Stimulated activated CD4-positive, alpha-beta T cell treated with anti-CD3 and anti-CD28 coated beads, Interleukin-2, amount 100 ng/mL, for 24 hours (primary cell): ENCODE measurements at places on chromosomes 6 and 20.

GRCh38 chr6:109456710-109457561 lies 1.4 kb upstream of the MICAL1 start:
- DNase-seq: no peak

- no peak for DNase-seq
These were observed 659.0 kb upstream of the HS3ST5 start for GRCh38 chr6:115001731-115002350.

- no peak for DNase-seq
These were observed 654.5 kb upstream of the PTCHD4 start for GRCh38 chr6:48765352-48765961.

DNA sequence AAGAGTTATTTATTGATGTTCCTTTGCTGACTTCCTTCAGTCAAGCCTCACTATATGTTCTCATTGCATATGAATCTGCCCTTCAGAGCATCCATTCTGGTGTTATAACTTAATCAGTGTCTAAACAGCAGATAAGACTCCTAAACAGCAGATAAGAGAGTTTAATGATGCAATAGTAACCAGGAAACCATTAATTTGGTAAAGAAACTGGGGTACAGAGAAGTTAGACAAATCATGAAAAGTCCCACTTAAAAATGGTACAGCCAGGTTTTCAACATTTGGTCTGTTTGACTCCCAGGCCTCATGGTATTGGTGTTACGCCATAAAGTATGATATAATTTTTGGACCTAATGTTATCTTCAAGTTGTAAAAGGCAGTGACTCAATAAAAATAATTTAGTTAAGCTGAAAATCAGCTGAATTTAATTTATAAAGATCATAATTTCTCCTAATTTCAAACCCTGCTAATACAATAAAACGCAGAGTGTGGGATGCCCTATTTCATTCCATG lies 127.4 kb upstream of the DST start:
- no peak for DNase-seq

- no peak for DNase-seq
These were observed 241.9 kb downstream of the EPHA7 start for GRCh38 chr6:93177438-93177837.

DNA sequence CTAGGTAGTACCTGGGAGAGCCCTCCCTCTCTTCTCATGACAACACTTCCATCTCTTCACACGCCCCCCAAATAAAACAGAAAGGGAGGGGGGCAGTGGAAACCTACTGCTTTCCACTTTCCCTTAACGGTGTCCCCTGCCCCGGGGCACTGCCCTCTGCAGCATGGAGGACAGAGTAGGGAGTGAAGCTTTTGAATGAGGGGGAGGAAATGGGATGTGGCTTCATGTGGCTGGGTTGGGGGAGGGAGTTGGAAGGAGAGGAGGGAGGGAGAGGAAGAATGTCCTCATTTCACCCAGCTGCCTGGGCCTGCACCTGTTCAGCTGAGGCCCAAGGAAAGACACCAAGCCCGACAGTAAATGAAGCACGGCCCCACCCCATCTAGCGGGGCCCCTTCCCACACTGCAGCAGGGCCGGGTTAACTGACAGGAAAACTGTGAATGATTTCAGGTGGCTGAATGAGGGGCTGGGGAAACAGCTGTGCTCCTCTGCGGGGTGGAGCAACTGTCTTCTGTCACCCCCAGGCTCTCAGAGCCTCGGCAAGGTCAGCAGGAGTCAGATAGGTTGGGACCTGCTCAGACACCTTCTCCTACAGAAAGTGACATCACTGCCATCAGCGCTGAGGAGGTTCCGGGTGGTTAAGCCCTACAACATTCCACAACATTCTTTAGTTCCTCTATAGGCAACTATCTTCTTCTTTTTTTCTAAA lies 40.0 kb upstream of the TAF8 start:
- DNase-seq: no peak
